ENCODE measurements at places on chromosomes 5 and 9.

DNA sequence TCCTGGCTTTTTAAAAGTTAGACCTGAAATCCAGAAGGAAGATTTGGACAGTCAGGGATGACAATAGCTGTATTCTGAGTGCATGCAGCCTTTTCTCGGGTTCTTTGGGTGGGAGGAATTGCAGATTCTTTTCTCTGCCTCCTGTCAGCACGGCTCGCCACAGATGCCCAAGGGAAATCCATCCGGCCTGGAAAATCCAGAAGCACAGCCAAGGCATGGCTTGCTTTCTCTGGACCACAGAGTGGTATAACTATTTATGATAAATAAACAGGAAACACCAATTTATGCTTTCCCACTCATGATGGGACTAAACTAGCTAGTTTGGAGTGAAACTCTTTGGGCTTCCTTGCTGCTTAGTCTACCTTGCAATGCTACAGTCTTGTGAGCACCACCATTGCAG lies 59.1 kb downstream of the C9orf152 start:
- DNase-seq, result no peak

GRCh38 chr5:163540696-163541095 lies 35.3 kb downstream of the MAT2B start:
- no peak for DNase-seq

DNA sequence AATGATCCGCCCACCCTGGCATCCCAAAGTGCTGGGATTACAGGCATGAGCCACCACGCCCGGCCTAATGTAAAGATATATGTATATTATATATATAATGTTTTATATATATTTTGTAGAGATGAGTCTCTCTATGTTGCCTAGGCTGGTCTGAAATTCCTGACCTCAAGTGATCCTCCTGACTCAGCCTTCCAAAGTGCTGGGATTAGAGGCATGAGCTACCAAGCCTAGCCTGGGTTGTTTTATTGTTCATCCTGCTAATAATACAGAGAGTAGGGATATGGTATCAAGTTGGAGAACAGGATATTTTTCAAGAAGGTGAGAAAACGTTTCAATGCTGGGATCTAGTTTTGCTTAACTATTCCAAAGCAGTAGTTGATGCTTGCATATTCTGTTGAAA lies 2.9 kb downstream of the SEC24A start:
- DNase-seq, result no peak

DNA sequence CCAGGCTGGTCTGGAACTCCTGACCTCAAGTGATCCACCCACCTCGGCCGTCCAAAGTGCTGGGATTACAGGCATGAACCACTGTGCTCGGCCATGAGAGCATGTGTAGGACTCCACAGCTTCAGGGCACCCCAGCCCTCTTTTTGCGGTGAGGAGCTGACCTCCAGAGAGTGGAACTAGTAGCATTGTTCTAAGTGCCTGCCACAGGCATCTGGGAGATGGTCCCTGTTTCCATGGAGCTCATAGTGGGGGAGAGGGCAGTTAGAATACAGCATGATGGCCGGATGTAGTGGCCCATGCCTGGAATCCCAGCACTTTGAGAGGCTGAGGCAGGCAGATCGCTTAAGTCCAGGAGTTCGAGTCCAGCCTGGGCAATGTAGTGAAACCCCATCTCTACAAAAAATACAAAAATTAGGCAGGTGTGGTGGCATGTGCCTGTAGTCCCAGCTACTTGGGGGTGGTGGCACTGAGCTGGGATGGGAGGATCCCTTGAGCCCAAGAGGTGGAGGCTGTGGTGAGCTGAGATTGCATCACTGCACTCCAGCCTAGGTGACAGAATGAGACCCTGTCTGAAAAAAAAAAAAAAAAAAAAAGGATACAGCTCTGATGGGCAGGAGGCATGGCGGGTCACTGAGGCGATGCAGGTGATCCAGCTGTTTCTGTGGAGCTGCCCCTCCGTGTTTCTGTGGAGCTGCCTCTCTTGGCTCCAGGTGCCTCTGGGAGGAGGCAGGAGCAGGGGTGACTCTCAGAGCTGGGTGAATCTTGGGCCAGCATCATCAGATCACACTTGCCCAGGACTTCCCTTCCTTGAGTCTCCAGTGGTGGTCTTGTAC lies 4.2 kb downstream of the ASS1 start:
- no peak for DNase-seq

DNA sequence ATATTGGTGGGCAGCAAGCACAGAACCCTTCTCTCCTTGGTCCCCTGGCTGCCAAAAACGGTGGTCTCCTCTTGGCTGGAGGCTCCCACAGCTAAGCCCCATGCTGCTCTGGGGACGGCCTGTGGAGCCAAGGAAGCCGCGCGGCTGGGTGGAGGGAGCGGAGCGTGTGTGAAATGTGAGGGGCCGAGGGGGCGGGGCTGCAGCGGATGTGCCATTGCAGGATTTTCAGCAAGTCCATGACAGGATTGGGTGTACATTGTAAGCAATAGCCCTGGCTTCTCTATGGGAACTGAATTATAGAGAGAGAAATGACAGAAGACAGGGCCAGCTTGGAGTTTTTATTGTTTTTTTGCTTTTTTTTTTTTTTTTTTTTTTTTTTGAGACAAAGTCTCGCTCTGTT lies 336.5 kb downstream of the DIRAS2 start:
- no peak for DNase-seq

- no peak for DNase-seq
These were observed 16.4 kb downstream of the RFESD start for GRCh38 chr5:95662946-95663345.

DNA sequence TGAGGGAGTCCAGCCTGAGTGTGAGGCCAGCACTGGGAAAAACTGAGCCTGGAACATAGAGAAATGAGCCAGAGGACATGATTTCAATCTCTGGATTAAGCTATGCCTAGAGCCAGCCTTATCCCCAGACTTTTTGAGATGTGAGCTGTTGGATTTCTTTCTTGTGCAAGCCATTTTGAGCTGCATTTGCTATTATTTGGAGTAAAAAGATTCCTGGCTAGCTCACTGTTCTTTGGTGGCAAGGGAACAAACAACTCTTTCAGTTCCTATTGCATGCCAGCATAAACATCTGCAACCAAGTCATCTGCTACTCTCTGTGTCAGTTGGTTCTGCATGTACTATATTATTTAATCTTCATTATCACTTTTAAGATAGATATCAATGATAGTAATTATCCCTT lies 70.1 kb upstream of the MAN2A1 start:
- DNase-seq, result no peak

- DNase-seq, result no peak
These were observed 61.5 kb downstream of the BASP1 start for GRCh38 chr5:17278931-17279330.

- no peak for DNase-seq
These were observed 667.2 kb upstream of the ZNF608 start for GRCh38 chr5:125413496-125414274.

DNA sequence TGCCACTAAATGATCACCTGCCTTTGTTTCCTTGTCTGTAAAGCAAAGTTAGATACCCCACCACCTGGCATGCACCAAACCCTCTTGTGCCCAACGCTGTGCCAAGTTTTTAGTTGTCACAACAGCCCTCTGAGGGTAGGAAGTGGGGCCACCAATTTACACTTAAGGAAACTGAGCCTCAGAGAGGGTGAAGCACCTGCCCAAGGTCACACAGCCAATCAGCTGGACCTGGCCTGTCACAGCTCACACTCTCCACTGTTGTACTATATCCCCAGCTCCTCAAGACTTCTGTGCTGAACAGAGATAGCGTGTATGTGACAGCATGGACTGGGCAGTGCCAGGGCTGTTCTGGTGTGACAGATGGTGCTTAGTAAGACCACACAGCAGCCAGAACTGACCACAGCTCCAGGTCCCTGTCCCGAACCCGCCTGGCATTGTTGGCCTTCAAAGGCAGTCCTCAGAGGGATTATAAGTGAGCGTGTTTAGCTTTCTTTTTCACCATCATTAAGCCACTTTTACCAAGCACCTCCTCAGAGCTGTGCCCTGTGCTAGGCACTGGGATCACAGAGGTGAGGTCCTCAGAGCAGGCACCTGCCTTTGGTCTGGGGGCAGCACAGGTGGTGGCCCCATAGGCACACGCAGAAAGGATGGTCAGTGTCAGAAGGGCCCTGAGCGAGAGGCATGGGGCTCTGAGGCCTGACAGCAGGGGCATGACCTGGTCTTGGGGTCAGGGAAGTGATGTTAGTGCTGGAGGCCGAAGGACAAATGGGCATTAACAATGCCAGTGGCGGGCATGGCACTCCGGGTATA lies 71.1 kb downstream of the COL27A1 start:
- no peak for DNase-seq

- no peak for DNase-seq
These were observed 67.5 kb downstream of the ZNF462 start for GRCh38 chr9:106930477-106930876.

DNA sequence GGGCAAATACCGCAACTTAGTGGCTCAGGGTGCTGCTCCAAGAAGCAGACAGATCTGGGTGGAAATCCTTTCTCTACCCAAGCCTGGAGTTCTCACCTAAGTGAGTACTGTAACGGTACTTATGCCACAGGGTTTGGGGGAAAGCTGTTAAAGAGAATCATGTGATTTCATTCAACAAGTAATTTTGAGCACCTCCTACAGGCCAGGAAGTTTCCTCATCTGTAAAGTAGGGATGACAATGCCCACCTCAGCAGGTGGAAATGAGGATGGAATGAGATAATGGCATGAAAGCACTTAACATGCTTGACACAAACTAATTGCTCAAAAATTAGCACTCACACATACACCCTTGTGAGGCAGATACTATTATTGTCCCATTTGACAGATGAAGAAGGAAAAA lies 114.1 kb downstream of the JAKMIP2 start:
- DNase-seq, result no peak

DNA sequence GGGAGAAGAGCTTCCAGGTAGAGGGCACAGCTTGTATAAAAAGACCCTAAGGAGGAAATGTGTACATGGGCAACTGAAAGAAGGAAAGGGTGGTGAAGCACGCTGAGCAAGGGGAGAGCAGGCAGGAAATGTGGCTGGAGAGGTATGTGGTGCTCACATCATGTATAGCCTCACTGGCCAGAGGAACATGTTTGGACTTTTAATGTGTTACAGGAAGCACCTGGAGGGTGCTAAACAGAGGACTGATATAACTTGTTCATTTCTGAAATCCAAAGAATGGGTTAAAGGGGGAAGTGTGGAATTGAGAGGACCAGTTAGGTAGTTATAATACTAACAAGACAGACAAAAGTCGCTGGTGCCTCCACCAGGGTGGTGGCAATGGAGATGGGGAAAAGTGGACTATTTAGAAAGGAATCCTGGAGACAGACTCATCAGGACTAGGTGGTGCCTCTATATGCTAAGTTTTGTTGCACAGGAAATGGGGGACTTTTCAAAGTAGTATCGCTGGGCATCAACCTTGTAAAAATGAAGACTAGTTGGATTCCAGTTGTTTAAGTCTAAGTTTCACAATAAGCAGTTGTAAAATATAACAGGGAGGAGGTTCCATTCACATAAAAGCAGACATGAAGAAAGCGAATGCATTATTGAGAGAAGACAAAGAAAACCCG lies 63.1 kb upstream of the CD180 start:
- DNase-seq, result no peak

- DNase-seq, result no peak
These were observed 82.5 kb downstream of the NFIB start for GRCh38 chr9:14231196-14231990.

GRCh38 chr9:120918931-120919842 lies 7.4 kb downstream of the TRAF1 start:
- DNase-seq, result no peak

DNA sequence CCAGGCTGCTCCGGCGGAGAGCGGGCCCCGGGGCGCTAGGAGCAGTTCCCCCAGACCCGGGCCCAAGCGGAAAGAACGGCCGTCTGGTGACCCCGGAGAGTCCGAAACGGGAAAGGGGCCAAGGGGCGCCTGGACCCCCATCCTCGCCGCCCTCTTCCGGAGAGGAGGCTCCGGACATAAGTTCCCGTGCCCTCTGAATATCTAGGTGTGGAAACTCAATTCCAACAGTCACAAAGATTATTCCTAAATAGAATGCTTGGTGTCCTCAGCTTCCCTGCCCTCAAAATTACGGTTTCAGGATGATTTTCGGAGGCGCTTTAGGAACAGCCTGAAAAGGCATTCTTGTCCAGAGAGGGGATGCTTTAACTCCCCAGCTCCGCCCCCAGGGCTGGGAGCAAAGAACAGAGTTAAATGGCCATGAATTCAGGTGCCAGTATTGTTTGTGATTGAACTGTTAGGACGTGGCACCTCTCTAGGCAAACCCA lies 681 bp upstream of the LHFPL2 start:
- no peak for DNase-seq

GRCh38 chr9:77647267-77648233 lies 572 bp downstream of the GNA14 start:
- DNase-seq, result no peak

- no peak for DNase-seq
These were observed 596.9 kb upstream of the WWC1 start for GRCh38 chr5:167694325-167695147.

GRCh38 chr9:105128908-105129600 lies 115.4 kb upstream of the SLC44A1 start:
- DNase-seq, result no peak

- no peak for DNase-seq
These were observed 303.1 kb upstream of the IRX4 start for GRCh38 chr5:2185646-2186471.

DNA sequence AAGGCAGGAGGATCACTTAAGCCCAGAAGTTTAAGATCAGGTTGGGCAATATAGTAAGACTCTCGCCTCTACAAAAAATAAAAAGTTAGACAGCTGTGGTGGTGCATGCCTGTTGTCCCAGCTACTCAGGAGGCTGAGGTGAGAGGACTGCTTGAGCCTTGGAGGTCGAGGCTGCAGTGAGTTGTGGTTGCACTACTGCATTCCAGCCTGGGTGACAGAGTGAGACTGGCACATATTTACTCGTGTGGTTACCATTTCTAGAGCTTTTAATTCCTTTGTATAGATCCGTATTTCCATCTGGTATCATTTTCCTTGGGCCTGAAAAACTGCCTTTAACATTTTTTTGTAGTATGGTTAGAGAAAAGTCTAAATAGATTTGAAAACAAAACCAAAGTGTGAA lies 7.8 kb downstream of the IL6ST start:
- no peak for DNase-seq

DNA sequence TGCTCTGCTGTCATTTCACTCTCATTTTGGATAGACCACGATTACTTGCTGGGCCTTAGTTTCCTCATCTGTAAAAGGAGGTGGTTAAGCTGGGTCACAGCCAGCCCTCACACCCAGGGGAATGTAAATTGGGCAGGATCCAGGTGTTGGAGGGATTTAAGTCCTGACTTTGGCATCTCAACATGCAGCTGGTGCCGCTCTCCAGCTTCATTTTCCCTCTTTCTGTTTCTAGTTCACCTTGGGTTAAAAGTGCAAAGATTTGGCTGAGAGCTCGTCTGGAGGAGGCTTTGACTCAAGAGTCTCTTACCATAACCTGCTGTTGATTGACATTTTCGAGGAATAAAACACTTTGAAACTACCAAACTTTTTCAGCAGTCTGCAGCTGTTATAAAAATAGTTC lies 144.3 kb upstream of the DHFR start:
- no peak for DNase-seq

Data from amniotic stem cell (primary cell).